ENCODE measurements at places on chromosomes 12 and 14.

DNA sequence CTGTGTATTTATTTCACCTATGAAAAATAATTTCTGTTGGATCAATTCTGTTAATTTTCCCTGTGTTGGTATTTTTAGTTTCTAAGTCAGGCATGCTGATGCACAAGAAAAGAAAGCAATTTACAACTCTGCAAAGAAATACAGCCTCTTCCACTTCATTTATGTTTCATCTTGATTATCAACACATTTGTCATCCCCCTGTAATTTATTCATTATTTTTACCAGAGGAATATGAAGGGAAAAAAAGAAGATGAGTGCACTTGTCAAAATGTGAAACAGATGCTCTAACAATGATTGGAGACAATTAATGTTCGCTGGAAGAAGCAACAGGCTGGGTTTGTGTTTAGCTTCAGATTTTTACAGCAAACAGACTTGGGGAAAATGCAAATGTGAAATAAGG, 958.5 kb upstream of the SEL1L start:
- DNase-seq: no peak

GRCh38 chr12:25322918-25323531, 72.3 kb upstream of the KRAS start:
- DNase-seq: no peak

- DNase-seq: no peak
These were observed 232.1 kb downstream of the MON2 start for GRCh38 chr12:62698701-62699101.

DNA sequence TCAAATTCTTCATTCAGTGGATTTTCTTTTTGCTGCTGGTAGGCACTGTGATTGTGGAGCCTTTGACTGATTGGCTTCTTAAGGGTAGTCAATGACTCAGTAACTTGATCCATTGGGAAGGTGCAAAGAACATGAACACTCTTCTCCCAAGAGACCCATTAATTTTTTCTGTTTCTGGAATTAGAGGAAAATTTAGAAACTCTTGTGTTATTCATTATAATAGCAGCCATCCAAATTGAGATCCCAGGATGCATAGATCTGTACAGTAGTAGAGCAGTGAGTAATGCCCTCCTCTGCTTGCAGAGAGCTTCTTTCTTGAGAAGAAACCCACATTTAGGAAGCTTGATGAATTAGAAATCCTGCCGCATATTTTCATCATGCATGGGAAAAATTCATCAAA, 63.9 kb downstream of the MYRFL start:
- no peak for DNase-seq

GRCh38 chr14:94827711-94828447, 58.0 kb upstream of the GSC start:
- DNase-seq: no peak
